DND-41 (cell line): ENCODE measurements at places on chromosomes 5 and 9.
A peak's percentile ranks its signal among the peaks of the same experiment; 100 is the strongest.

- no peak for DNase-seq
These were observed 74.6 kb downstream of the NUDT12 start for GRCh38 chr5:103487822-103488493.

- DNase-seq = no peak
These were observed 20.4 kb downstream of the GOLPH3 start for GRCh38 chr5:32153723-32154122.

- no peak for DNase-seq
These were observed 85.3 kb upstream of the COX7C start for GRCh38 chr5:86532429-86532828.

DNA sequence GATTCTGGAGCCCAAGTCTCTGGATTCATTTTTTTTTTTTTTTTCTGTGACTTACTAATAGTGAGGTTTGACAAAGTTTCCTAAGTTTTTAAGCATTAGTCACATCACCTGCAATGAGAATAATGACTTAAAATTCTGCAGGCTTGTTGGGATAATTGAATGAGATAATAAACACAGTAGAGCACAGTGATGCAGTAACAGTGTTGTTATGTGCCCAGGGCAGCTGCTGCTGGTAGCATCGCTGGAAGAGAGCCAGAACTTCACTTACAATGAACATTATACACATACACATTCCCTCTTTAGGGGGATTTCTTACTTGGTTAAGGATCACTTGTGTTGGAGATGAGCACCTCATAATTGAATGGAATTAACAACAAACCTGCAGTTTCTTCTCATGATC lies 78.9 kb downstream of the ALDH7A1 start:
- no peak for DNase-seq

- peak; percentile 61 for DNase-seq
These were observed 4.1 kb downstream of the MRPS2 start for GRCh38 chr9:135504262-135505243.

GRCh38 chr9:93895535-93895934 lies 59.6 kb downstream of the BARX1 start:
- DNase-seq = no peak

DNA sequence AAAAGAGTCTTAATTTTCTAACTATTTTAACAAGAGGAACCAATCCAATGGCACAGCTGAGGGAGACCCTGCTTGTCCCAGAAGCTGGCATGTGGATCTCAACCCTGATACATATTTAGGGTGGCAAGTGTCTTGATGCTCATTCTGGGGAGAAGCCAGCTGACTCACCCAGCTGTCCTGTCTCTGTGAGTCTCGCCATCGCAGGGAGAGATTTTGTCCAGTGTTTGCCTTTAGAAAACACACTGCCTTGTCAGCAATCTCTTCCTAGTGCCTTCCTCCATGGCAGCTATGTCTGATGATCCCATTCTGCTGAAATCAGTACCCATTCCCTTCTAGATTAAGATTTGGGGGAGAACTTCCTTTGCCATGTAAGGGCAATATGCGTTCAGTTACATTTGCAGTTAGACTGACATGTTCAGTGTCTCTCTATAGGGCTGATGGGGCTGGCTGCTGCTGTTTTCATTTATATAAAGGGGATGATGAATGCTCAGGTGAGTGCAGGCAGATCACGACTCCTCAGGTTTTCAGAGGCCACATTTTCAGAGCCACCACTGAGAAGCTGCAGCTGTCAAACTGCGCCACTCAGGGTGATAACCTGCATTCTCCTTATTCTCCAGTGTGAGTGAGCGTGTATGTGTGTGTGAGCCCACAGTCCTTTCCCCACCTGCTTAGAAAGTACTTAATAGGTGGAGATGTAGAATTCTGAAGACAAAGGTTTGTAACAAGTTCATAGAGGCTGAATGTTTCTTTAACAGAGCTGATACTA lies 217.0 kb downstream of the GAS1 start:
- no peak for DNase-seq

- DNase-seq = no peak
These were observed 12.6 kb upstream of the TNIP1 start for GRCh38 chr5:151093476-151093889.

GRCh38 chr5:114407783-114408182 lies 45.9 kb downstream of the KCNN2 start:
- no peak for DNase-seq

DNA sequence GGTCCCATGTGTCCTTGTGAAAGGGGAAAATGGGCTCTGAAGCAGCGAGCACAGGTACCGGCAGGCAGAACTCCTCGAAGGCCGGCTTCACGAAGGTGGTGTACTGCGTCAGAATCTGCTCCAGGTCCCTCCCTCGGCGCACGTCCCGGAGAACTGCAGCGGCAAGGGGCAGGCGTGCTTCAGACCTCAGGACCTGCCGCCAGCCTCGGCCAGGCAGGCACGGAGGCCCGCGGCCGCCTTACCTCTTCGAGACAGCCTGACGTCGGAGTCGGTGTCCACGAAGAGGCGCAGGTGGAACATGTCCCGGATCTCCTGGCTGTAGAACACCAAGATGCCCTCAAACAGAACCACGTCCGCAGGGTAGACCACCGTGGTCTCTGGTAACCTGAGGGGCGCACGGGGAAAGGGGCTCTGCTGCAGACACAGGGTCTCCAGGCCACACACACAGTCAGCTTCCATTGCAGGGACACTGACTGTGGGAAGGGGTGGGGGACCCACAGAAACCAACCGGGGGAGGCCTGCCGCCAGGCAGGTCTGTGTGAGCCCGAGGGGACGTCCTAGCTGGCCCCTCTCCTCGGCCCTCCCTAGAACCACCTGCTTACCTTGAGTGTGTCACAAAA lies 2.1 kb downstream of the UCK1 start:
- no peak for DNase-seq

DNA sequence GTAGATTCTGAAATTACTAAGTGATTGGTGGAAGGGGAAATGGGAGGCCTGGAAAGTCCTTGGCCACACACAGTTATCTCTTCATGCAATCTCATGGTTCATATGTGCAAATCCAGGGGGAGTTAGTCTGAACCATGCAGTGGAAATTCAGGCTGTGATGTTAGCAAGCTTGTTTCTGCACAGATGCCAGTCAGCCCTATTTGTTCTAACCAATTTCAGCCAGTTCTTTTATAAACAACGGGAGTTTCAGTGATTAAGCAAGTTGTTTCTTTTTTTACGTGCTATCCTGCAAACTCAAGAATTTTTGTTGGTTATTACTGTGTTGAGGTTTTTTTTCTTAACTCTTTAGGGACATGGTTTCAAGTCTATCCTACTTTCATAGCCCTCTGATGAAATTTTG lies 298.0 kb downstream of the FER start:
- no peak for DNase-seq

GRCh38 chr9:129602598-129603415 lies 18.1 kb downstream of the C9orf50 start:
- DNase-seq = no peak

DNA sequence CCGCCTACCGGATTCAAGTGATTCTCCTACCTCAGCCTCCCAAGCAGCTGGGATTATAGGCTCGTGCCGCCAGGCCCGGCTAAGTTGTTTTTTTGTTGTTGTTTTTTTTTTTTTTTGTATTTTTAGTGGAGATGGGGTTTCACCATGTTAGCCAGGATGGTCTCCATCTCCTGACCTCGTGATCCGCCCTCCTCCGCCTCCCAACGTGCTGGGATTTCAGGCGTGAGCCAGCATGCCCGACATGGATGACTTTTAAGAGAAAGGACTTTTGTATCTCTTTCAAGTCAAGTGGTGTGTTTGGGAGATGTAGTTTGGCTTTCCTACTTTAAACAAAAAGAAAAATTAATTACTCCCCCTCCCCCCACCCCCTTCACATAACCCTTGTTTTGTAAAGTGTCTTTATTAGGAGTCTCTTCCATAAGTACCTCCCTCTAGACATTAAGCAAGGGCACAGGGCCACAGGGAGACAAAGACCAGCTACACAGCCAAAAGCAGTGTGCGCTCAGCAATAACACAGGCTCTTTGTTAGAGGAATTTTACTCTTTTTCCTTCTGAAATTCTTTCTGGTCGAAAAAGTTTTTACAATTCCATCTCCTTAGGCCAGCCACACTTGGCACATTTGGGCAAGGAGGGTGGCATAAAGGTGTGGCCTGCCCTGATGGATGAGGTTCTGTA lies 31.2 kb downstream of the JAKMIP2 start:
- no peak for DNase-seq
